ENCODE measurements at places on chromosomes 4 and X.

DNA sequence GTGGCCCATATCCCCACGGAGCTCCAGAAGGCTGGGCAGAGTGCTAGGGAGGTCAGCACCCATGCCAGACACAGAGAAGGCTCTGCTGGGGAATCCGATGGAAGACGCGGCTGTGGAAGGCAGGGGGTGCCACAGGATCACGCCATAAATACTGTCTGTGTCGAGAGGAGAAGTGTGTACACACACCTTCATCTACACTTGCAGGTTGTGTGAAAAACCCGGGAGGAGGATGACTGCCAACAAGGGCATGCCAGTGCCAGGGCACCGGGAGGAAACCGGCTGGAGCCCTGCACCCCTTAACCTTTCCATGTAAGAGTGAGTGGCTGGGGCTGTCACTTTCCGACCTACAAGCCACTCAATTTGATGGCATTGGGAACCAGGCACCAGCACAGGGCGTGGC is 31.2 kb downstream of the LETM1 start:
- DNase-seq: no peak

DNA sequence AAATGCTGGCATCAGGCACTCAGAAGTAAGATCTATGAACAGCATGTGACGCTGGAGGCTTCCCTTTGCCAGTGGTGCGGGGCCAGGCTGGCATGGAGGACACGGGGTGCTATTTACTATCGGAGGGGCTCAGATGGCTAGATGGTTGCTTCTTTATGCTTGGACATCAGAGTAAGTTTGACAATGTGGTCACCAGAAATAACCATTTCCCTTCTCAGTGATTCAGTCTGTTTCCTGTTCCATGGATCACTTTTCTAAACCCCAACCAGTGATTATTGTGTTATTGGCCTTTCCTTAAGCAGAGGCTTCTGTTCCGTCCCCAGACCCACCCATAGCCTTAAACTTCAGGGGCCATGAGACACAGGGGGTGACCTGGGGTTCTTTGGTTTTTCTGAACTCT is 55.4 kb upstream of the DHX15 start:
- DNase-seq: no peak

DNA sequence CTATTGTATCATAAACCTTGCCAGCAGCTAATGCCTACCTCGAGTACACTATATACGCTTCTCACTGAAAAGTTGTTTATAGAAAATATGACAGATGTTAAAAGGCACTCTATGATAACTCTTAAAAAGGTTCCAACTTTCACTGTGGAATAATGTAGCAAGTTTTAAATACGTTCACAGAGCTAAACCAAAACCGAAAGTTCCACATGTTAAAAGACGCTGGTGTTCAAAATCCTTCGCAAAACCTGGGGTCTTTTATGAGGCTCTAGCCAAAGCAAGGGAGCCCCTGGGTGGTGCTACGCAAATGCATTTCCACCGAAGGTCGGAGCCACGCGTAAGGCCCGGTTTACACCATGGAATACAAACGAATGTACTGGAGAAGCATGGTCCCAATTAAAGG is 103.7 kb upstream of the TENM3 start:
- DNase-seq: no peak

DNA sequence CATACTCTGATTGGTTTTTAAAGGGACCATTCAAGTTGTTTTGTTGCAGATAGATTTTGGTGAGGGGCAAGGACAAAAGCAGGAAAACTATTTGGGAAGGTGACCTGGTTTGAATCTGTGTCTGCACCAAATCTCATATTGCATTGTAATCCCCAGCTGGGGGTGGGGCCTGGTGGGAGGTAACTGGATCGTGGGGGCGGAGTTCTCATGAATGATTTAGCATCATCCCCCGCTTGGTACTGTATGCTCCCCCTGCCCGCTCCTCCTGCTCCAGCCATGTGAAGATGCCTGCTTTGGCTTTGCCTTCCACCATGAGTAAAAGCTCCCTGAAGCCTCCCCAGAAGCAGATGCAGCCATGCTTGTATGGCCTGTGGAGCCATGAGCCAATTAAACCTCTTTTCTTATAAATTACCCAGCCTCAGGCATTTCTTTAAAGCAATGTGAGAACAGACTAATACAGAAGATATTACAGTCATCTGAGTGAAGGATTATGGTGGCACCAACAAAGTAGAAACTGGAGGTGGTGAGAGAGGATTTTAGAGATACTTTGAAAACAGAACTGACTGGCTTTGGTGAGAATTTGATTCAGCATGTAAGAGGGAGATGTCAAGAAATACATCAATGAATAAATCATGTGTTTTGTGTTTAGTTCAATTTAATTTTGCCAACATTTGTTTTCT is 14.4 kb downstream of the IL21 start:
- DNase-seq: no peak

GRCh38 chr4:654503-654845 is 19.6 kb downstream of the ATP5ME start:
- DNase-seq: no peak

DNA sequence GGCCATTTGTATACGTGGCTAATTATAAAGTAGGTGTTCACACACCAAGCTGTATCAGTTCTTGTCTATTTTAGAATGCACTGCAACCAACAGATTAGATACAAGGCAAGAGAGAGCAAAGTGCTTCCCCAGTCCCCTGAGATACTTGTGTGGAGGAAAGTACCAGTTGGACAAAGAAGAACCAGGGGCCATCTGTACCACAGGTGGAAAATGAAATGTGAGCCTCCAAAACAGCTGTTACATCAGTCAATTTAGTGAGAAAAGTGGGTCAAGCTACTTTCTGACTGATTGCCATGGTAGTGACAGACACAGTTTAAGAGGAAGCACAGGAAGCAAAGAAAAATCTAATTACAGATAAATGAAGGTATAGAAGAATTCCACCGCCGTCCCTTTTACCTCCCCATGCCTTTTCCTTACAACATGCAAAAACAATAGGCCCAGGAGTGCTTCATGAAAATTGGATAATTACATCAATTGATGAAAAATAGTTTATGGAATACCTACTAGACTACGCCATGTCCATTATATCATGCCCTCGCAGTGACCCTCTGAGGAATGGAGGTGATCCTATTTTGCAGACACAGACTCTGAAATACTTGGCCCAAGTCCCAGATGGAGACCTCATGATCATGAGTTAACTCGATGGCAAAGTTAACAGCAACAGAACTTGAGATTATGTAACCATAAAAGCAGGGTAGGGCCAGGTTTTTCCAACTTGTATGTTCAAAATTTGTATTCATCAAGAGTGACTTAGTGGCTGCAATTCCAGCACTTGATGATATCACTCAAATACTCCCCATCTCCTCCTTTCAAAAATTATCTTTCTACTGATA is 15.8 kb downstream of the SMPX start:
- no peak for DNase-seq

Measured in activated CD8-positive, alpha-beta memory T cell treated with anti-CD3 and anti-CD28 coated beads for 1 hour (primary cell).